ENCODE measurements at places on chromosomes 13 and 19.

GRCh38 chr13:24922387-24922744 is 158.4 kb downstream of the RNF17 start:
- peak; percentile 31 for DNase-seq

DNA sequence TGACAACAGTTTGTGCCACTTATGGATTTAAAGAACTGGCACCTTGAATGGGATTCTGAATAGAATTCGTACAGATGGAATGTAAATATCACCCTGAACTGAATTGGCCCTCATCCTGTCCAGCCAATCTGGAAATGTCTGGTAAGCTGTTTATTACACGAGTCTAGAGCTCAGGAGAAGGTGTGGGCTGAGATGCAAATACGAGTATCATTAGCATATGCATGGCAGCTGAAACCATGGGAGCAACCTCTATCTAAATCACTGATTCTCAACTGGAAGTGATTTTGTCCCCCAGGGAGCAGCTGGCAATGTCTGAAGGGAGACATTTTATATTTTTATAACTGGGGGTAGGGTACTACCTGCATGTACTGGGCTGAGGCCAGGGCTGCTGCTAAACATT is 15.6 kb upstream of the VWA8 start:
- no peak for DNase-seq

GRCh38 chr19:14758816-14759215 is 19.5 kb downstream of the ADGRE2 start:
- DNase-seq, result no peak

DNA sequence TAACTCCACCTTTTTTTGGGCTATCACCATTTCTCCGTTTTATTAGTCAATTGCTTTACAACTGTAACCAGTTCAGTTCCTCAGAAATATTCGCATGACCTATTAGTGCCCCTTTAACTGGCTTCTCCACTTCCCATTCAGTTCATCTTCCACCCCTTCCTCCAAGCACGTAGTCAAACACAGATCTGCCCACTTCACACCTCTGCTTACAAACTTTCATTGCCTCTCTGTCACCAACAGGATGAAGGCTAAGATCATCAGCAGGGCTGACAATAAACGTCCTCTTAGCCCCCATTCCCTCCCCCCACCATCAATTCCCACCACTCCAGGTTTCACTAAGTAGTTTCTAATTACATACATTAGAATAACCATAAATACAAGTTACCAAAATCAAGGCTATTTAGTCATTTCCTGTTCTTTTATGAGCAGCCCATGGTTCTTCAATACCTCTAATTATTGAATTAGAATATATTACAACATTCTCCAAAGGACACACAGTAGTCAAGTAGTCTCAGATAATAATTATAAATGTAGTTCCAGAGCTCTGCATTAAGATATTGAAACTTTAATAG is 95.7 kb downstream of the SPRY2 start:
- no peak for DNase-seq

DNA sequence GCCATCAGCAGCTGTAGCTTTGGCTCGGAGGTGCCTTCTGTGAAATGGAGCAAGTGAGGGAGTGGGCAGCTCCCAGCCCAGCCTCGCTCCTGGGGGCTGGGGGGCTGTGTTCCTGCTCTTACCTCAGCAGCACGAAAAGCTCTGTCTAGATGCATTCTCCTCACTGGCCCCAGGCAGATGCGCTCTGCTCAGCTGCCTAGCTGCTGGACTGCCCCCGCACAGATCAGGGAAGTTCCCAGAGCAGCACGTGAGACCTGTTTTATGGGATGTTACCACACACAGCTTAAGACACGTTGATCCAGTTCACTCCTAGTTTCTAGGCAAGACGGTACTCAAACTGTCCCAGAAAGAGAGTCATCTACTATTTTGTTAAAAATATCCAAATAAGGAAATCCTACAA is 13.6 kb downstream of the LCP1 start:
- DNase-seq, result peak; percentile 97

- no peak for DNase-seq
Observed at GRCh38 chr19:18386543-18387271, 749 bp downstream of the GDF15 start.

DNA sequence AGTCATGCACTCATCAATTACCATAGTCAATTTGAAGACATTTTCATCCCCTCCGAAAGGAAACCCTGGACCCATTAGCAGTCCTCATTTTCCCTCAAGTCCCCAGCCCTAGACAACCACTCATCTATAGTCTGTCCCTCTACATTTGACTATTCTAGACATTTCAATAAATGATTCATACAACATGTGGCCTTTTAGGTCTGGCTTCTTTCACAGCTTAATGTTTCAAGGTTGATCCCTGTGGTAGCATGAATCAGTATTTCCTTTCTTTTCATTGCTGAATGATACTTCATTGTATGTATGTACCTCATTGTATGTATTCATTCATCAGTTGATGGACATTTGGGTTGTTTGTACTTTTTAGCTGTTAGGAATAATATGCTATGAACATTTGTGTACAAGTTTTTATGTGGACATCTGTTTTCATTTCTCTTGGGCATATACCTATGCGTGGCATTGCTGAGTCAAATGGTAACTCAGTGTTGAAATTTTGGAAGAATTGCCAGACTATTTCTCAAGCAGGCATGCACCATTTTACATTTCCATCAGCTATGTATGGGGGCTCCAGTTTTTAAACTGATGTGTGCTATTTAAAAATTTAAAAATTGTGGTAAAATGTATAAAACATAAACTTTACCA is 18.4 kb downstream of the SPATA13 start:
- DNase-seq, result no peak

DNA sequence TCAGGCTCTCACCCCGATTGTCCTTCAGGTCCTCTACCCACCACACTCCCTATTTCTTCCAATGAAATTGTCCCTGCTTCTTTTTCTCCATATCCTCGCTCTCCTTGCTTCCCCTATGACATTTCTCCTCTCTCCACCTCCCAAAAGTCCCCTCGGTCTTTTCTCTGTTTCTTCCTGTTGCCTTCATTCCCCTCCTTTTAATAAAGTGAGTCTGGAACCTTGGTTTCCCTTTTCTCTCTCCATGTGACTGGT is 676 bp upstream of the ZNF574 start:
- DNase-seq, result peak; percentile 15

GRCh38 chr19:940591-941291 is 14.9 kb downstream of the ARID3A start:
- DNase-seq, result peak; percentile 59

DNA sequence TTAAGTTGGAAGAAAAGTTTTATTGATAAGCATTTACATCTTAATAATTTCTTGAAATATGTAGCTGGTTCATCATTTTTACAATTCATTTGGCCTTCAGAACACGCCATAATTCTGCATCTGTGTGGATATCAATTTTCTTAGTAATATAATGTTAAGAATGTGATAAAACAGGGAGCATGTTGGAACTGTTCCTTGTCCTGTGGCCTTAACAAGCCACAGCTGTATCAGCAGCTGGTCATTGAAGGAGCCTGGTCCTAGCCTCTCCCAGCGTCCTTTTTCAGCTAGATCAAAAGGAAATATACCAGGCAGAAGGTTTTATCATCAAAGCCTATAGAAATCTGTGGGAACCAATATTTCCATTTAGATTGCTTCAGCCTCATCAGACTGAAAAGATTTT is 421.8 kb downstream of the SPRY2 start:
- DNase-seq, result no peak

- no peak for DNase-seq
Observed at GRCh38 chr13:31957772-31958171, 73.8 kb upstream of the FRY start.

- DNase-seq, result no peak
Observed at GRCh38 chr13:97359181-97360057, 74.5 kb upstream of the RAP2A start.

GRCh38 chr13:34758628-34759027 is 183.4 kb upstream of the NBEA start:
- no peak for DNase-seq

DNA sequence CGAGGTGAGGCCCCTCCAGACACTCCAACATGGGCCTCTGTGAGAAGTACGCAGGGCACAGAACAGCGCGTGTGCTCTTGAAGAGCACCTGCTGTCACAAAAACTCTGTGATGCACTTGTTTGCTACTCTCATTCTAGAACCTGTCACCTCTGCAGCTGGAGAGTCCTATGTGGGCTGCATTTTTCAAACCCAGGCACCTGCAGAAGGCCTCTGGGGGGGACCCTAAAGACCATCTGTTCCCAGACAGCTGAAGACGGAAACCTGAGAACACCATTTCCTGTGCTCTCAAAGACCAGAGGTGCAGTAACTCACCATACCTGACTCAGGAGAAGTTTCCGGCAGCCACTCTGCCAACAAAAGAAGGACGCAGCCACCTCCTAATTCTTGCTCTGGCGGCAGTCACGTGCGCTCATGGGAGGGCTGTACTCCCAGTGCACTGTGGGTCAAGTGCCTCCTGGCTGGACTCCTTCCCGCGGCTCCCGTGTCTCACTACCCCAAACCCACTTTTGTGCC is 28.1 kb downstream of the RANBP3 start:
- no peak for DNase-seq

- peak; percentile 78 for DNase-seq
Observed at GRCh38 chr19:41621654-41622053, 5.2 kb downstream of the CEACAM4 start.

- peak; percentile 75 for DNase-seq
Observed at GRCh38 chr19:47047763-47048405, 540 bp downstream of the TMEM160 start.

DNA sequence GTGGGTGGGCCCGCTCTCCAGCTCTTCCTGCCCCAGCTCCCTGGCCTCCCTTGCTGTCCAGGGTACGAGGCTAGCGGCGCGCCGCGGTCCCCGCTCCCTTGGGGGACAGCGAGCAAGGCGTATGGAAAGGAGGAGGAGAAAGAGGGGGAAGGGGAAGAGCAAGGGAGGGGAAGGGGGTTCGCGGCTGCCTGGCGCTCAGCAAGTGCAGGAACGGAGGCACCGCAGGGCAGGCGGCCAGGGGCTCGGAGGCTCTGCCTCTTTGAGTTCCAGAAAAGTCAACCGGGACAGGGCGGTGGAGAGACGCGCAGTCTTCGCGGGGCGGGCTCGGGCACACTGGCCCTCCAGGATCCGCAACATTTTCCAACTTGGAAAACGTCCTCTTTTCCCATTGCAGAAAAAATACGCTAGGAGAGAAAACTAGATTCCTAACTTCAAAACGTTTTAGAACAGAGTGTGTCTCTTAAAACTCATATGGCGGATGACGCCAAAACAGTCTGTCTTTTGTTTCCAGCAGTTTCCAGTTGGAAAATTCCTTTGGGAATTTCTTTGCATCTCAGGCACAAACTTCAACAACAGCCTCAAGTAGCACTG is 23.1 kb upstream of the TNFRSF19 start:
- no peak for DNase-seq

DNA sequence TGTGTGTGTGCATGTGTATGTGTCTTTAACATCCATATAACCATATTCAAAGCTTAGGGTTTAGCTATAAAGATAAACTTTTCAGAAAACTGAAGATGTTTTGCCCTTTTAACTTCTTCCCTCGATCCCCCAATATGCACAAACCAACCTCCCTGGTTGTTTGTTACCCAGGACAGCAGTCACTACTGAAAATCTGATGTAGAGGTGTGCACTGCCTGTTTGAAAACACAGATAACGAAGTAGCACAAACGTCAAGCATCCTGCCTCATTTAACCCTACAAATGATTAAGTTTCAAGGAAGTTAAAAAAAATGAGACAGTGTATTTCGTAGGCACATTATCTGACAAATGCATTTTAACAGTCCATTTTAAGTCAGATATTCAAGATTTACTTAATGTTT is 3.6 kb downstream of the TNFSF11 start:
- no peak for DNase-seq

DNA sequence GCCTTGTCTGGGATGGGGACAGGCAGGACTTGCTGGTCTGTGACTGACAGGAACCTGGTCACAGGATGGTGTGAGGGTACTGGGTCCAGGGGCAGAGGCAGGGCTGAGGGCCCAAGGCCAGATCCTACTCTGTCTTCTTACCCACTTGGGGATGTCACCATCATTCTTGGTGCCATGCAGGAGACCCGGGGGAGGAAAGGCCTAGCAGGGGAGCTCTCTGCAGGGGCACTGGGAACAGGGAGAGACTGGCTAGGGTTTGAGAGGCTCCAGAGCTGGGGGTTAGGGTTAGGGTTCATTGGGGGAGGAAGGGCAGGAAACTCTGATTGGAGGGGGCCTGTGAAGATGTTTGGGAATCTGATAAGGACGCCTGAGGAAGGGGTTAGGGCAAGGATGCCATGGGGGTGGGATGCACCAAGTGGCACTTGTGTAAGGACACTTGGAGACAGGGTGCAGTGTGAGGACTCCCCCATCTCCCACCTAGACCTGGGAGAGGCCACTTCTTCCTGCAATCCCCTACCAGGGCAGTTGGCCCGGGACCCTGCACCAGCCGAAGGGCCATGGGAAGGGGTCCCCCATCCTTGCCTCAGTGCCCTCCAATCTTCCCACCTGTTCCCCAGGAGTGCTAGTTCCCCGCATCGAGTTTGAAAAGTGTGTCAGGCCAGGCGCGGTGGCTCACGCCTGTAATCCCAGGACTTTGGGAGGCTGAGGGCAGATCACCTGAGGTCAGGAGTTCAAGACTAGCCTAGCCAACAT is 6.9 kb downstream of the PRR36 start:
- DNase-seq, result no peak

DNA sequence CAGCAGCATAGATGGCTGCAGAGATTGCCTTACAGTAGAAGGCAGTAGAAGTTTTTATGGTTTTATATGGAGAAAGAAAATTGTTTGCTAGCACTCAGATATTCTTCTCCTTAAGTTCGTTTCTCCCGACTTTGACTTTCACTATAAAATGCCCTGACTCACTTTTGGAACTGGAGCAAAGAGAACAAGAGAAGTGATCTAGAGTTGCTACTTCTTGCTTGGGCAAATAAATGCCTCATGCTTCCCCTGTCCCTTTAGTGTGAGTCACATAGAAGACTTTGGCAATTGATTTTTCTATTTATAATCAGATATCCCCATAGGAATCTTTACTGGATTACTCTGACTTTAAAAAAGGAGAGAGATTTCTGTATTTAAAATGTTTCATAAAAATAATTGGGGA is 46.9 kb downstream of the ITGBL1 start:
- no peak for DNase-seq

DNA sequence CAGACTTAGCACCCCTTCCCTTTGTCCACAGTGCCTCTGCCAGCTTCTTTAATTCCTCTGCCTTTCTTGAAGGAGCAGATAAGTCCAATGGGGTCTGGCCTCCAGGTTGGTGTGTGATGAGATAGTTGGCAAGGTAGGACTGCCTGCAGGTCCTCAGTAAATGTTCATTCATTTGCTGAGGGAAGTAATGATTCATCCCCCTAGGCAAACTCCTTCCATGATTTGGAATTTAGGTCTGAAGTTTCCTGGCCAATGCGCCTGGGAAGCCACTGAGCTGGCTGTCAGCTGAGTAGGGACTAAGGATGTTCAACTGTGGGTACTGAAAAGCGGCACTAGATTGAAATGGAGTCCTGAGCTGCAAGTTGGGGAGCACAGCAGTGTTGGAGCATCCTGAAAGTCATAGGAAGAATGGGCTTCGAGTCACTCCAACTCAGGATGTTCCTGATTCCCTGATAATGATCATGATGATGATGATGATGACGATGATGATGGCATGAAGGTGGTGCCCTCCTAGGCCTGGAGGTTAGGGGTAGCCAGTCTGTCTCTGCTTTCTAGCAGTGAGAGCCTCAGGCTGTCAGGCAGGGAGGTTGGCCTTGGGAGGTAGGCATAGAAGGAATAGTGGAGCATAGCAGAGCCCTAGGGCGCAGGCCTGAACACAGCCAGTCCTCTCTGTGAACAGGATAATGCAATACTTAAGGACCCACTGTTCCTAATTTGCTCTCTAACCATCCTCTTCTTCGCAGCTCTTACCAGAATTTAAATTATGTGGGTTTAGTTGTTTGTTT is 44.7 kb downstream of the COL4A2 start:
- DNase-seq, result no peak

Measured in GF-D8 (cell line).